Stimulated activated CD4-positive, alpha-beta T cell treated with anti-CD3 and anti-CD28 coated beads, TNF-alpha, amount 100 ng/mL, for 1 hour (primary cell): ENCODE measurements at places on chromosomes 12 and 14.

DNA sequence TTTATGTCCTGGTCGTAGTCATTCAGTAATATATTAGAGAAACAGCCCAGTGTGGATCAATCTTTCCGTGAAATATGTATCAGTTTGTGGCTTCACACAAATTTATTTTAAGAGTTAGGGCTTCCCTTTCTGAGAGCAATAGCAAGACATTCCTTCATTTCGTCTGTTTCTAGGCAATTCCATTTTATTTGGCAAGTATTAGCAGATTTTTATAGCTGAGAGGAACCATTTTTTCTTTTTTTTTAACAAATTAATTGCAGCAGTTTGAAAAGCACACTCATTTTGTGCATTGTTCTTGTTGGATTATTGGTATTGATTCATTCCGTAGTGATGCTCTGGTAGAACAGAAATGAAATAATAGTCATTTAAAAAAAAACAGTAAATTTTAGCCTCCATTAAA, 132.9 kb downstream of the SRGAP1 start:
- no peak for DNase-seq

DNA sequence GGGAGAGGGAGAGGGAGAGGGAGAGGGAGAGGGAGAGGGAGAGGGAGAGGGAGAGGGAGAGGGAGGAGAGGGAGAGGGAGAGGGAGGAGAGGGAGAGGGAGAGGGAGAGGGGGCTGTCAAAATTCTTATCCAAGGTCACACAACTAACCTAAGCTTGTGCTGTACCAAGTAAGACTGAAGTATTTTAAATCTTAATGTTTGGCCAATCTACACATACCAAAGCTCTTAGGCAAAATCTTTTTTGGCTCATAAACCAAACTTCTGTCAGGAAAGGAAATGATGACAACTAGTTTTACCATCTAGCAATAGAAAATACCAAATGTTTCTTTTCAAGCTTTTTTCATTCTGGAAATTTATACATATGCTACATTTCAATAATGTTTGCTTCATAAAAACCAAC, 33.8 kb downstream of the CCDC38 start:
- DNase-seq, result no peak

GRCh38 chr12:132672116-132672515, 15.0 kb downstream of the POLE start:
- DNase-seq, result no peak

GRCh38 chr12:120816363-120816762, 87.8 kb downstream of the SPPL3 start:
- no peak for DNase-seq

DNA sequence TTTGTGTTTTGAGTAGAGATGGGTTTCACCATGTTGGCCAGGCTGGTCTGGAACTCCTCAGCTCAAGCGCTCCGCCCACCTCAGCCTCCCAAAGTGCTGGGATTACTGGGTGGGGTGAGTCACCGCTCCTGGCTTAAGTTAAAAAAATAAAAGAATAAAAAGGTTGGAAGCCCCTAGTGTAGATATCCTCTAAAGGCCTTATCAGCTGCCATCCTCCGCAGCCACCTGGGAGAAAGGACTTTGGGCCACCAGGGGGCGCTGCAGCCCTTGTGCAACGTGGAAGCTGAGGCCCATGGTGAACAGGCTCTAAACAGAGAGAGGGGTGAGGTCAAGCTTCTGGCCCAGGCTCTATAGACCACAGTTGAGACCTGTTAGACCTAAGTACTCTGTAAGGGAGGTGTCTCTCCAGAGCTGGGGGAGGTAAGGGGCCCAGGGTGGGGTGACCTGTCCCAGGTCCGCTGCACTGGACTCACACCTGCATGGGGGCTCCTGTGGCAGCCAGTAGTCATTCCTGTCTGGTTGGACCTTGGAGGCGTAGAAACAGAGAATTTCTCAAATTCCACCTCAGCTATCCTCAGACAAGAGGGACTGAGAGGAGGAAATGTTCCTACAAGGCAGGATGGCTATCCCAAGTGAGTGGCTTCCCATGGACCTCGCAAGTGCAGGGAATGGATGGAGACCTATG, 14.0 kb upstream of the RACGAP1 start:
- peak; percentile 60 for DNase-seq

GRCh38 chr12:68259318-68259940, 6.0 kb upstream of the IL22 start:
- no peak for DNase-seq

GRCh38 chr12:107748472-107748871, 12.5 kb downstream of the PRDM4 start:
- no peak for DNase-seq

GRCh38 chr14:77122526-77123125, 19.0 kb downstream of the ZDHHC22 start:
- DNase-seq, result no peak

GRCh38 chr14:75469606-75470237, 41.9 kb downstream of the JDP2 start:
- DNase-seq, result no peak

GRCh38 chr12:96228566-96229248, 34.5 kb downstream of the ELK3 start:
- no peak for DNase-seq
